CD4-positive, alpha-beta T cell treated with Interleukin-6 at 100 ng/mL for 8 hours (primary cell): ENCODE measurements at places on chromosomes 2 and 18.
A peak's percentile ranks its signal among the peaks of the same experiment; 100 is the strongest.

DNA sequence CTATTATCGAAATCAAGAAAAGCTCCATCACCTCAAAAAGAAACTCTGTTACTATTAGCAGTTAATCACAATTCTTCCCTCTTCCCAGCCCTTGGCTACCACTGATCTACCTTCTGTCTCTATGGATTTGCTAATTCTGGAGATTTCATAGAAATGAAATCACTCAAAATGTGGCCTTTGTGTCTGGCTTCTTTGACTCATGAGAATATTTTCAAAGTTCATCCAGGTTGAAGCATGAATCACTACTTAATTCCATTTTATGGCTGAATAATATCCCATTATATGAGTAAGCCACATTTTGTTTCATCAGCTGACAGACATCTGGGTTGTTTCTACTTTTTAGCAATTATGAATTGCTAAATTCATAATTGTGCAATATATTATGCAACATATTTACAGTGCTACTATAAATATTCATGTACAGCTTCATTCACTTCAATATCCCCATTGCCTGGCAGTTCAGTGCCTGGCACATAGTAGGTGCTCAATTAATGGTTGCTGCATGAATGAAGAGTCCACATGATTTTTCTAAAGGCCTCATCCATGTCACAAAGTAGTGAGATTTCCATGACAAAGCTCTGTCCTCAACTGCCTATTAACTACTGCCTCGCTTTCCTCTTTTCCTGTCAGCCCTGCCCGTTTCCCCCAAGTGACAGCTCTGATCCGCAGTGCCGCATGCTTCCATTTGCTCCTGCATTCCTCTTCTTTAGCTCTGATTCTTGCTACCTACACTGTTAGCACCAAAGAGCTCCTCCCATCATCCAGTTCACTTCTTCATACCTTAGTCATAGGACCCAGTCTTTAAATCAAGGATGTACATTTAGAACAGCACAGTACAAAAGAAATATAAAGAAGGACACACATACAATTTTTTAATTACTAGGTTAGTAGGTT, 32.8 kb downstream of the CCDC93 start:
- DNase-seq, result no peak

- DNase-seq, result no peak
Measured at GRCh38 chr2:27152102-27152795, 3.4 kb downstream of the TCF23 start.

- DNase-seq, result no peak
Measured at GRCh38 chr2:236848501-236848900, 237.2 kb upstream of the COPS8 start.

DNA sequence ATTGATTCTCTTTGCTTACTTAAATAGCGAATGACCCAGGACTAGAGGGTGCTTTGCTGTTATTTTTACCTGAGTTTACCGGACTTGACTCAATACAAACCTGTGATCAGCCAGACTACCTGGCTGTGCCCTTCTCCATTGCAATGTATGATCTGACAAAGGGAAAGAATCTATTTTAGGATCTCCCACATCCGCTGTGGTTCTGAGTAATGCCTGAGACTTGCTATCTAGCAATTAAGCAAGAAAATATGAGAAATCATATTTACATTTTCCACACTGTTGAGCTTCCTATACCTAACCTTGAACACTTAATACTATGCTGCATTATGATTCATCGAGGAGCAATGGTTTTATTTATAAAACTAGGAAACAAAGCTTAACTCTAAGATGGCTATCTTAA, 215.2 kb downstream of the RAD51AP2 start:
- no peak for DNase-seq

DNA sequence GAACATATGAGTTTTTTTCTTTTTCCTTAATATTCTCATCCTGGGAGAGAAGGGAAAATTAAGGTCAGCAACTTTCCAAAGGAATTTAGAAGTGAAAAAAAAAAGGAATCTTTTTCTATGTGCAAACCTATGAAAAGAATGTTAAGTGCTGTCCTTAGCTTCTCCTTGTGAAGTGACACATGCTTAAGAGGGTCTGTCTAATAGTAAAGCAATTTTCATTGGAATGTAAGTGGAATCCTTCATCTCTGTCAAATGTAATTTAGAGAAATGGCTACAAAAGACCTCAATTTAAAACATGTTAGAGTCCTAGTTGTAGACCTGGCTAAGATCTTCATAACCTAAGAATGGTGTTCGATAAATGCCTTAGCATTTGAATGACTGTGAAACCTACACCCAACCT, 117.4 kb upstream of the EPB41L3 start:
- DNase-seq, result no peak

DNA sequence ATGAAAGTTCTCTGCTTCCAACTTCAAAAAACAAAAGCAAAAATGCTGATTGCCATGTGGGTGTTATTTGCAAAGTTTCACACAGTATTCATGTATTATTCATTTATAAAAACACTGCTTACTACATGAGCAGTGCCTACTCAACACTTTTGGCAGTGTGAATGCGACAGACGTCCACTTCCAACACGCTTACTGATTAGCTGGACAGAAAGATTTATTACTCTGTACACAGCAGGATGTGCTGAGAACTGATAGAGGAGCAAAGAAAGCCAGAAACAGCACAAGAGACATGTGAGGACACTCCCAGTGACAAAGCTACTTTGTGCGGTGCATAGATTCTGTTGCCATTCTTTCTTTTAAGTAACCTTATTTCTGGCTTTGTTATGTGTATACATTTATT, 258.8 kb downstream of the DLGAP1 start:
- DNase-seq, result no peak

DNA sequence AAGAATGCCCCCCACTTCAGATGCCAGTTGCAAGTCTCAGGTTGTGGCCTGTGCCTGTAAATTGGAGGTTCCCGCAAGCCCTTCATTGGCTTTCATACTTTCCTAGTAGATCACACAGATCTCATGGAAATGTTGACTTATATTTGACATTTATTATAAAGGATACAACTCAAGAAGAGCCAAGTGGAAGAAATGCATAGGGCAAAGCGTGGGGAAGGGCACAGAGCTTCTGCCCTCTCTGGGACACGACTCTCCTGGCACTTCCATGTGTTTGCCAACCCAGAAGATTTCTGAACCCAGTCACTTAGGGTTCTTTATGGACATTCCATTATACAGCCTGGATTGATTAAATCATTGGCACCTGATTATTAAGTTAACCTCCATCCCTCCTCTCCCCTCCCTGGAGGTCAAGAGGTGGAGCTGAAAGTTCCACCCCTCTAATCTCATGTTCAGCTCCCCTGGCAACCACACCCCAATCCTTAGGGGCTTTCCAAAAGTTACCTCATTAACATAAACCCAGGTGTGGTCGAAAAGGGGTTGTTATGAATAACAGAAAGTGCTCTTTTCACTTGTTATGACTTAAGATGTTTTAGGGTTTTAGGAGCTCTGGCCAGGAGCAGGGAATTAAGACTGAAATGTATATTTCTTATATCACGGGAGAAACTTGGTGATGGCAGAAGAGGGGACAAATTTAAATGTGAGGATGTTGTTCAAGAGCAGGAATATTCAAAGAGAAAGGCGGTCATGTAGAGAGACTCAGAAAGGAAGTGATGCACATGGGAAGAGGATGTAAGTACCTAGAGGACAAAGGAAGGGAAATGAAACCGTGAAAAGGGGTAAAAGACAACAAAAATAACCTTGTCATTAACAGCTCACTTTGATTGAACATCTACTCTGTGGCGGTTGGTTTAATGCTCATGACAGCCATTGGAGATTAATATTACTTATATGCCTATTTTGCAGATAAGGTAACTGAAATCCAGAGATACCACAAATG, 31.8 kb downstream of the SP100 start:
- DNase-seq, result peak; percentile 6

GRCh38 chr2:120517751-120518469, 172.0 kb downstream of the INHBB start:
- no peak for DNase-seq

- no peak for DNase-seq
Measured at GRCh38 chr2:219968685-219969345, 341.4 kb downstream of the SLC4A3 start.

GRCh38 chr18:58996696-58997095, 132.0 kb downstream of the ZNF532 start:
- DNase-seq, result no peak

DNA sequence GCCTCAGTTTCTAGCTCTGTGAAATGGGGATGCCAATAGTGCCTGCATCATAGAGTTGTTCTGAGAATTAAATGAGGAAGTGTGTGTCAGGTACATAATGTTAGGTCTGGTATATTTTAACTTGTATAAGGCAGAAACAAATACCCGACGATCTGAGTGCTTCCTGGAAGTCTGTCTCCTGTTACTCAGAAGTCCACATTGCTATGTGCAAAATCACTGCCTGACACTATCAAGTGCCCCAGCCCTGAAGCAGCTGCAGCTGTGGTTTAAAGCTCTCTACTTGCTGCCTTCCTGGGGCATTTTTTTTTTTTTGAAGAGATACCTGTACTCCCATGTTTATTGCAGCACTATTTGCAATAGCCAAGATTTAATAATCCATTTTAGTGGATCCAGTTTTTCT, 125.3 kb downstream of the SLC4A3 start:
- no peak for DNase-seq

DNA sequence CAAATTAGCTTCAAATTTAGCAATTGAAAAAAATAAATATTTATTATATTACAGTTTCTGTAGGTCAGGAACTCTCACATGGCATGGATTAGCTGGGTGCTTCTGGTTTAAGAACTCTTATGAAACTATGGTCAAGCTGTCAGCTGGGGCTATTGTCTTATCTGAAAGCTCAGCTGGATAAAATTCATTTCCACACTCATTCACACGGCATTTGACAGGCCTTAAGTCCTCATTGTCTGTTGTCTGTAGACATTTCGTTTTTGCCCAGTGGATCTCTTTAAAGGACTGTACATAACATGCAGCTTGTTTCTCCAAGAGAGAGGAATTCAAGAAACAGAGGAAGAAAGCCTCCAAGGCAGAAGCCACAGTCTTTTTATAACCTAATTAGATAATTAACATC, 1556.8 kb upstream of the SLC39A10 start:
- DNase-seq, result no peak

GRCh38 chr2:42331569-42332284, 29.3 kb downstream of the COX7A2L start:
- no peak for DNase-seq

GRCh38 chr2:195602687-195603086, 54.3 kb upstream of the SLC39A10 start:
- DNase-seq, result no peak

GRCh38 chr18:68676913-68677312, 38.0 kb downstream of the TMX3 start:
- no peak for DNase-seq

DNA sequence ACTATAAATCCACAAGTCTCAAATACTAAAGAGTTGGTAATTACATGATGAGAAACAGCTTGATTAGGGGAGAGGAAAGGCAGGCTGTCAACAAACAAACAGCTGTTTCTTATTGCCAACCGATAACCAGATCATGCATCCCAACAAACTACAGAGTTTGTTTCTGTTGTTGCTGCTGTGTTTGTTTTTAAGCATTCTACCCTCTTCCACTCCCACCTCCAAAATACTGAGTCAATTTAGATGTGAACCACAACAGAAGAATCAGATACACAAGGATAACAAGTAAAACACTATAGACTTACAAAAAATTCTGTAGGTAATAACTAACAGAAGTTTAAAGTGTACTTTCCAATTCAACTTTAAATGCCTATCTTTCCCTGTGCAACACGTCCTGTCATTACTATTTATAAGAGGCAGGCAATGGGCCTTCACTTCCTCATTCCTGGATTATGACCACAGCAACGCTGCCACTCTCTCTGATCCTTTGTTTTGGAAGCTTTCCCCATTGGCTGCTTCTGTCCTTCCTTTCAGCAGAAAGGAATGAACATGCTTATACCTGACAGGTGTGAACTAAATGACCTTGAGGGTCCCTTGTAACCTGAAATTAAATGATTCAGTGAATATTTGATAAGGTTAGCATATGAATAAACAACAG, 152.0 kb downstream of the SRBD1 start:
- no peak for DNase-seq

GRCh38 chr18:79916128-79916494, 35.3 kb downstream of the SLC66A2 start:
- no peak for DNase-seq

- DNase-seq, result no peak
Measured at GRCh38 chr2:153115141-153115540, 363.4 kb downstream of the RPRM start.

DNA sequence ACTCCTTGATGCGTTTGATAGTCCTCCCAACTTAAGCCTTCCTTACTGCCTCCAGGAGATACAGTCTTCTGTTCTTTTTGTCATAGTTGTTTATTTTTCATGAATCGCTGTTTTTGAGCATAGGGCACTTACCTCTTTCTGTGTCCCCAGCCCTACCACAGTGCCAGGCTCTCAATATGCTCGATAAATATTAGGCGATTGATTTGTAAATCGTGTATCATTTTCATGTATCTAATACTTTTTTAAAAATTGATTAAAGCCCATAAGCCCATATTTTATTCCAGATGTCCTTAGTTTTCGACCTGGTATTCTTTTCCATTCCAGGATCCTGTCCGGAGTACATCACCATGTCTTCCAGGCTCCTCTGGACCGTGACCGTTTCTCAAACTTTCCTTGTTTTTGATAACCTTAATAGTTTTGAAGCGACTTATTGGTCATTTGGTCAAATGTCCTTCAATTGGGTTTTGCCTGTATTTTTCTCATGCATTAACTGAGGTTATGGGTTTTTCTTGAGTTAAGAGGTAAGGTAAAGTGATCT, 444 bp upstream of the MMADHC start:
- DNase-seq, result no peak

- no peak for DNase-seq
Measured at GRCh38 chr2:36464006-36464721, 108.6 kb downstream of the CRIM1 start.

GRCh38 chr2:60440079-60440766, 113.2 kb downstream of the BCL11A start:
- no peak for DNase-seq

- no peak for DNase-seq
Measured at GRCh38 chr18:73840319-73840945, 307.2 kb downstream of the FBXO15 start.

GRCh38 chr2:101160454-101160853, 9.3 kb upstream of the TBC1D8 start:
- no peak for DNase-seq

- DNase-seq, result no peak
Measured at GRCh38 chr2:200767111-200767885, 44.4 kb upstream of the BZW1 start.
